ENCODE measurements at places on chromosomes 13 and 19.

GRCh38 chr13:40651866-40652587 lies 14.4 kb downstream of the FOXO1 start:
- DNase-seq = no peak

GRCh38 chr19:41821003-41821735 lies 23.3 kb downstream of the LYPD4 start:
- no peak for DNase-seq

GRCh38 chr13:110775576-110775975 lies 62.1 kb downstream of the ING1 start:
- no peak for DNase-seq

GRCh38 chr13:87311165-87311564 lies 360.0 kb upstream of the SLITRK5 start:
- DNase-seq = no peak

DNA sequence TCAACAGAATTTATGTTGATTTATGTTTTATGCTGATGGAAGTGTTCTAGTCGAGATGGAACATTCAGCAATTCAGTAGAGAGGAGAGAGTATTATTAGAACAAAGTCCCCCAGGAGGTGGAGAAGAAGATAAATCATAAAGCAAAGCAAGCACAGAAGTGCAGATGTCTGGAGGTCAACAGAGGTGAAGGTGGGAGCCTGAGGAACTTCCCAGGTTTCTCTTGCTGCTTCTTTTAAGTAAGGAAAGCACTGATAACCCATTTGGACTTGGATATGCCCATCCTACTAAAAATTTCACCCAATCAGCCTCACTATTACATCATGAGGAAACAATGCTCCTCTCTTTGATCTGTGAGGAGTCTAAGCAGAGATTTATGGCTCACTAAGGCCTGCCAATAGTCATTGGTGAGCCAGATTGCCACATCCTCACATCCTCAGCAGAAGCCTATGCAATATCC lies 98.8 kb downstream of the EPSTI1 start:
- peak; percentile 10 for DNase-seq
